ENCODE measurements at places on chromosomes 7 and 10. TPM values are rescaled to one million over a fixed set of nuclear protein-coding genes. Genes with fewer than 3 reads are reported as not detected.

The CACNB2 gene
- 0.50 TPM for total RNA-seq

The ASZ1 gene
- total RNA-seq = not detected

The SP8 gene
- not detected for total RNA-seq

The MGAM2 gene
- total RNA-seq = not detected
